Stimulated activated memory B cell treated with anti-CD40 and anti-IgM and Interleukin-4, amounts not matched to agents 10 μg/mL and 1 μg/mL and 100 μg/mL, for 72 hours (primary cell): ENCODE measurements at places on chromosomes 11 and 22.

DNA sequence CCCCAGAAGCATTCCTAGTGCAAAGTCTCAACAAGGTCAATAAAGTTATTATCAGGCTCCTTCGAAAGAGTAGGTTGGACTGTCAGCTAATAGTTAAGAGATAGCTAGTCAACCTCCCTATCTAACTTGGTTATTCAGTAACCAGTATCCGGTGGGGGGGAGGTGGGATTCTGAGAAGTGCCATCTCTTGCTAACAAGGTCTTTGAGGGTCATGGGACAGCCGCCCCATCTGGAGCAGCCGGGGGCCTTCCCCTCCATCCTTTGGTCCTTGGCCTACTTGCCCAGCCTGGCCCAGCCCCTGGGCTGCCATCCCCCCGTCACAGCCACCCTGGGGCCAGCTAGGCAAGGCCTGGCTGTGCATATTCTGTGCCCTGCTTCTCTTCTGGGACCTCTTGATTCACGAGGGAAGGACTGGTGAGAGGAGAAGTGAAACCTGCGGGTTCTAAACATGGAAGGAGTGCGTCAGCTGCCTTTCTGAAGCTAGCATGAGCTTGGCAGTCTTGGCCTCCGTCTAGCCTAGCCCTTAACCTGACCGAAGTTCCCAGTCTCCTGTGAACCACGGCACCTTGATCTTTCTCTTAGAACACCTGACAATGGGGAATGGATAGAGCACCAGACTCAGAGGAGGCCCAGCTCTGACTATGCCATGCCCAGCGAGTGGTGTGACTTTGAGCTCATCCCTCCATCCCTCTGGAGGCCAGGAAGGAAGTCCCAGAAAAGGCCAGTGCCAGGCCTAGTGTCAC lies 9.3 kb downstream of the SLC37A2 start:
- ATAC-seq = peak; percentile 92

DNA sequence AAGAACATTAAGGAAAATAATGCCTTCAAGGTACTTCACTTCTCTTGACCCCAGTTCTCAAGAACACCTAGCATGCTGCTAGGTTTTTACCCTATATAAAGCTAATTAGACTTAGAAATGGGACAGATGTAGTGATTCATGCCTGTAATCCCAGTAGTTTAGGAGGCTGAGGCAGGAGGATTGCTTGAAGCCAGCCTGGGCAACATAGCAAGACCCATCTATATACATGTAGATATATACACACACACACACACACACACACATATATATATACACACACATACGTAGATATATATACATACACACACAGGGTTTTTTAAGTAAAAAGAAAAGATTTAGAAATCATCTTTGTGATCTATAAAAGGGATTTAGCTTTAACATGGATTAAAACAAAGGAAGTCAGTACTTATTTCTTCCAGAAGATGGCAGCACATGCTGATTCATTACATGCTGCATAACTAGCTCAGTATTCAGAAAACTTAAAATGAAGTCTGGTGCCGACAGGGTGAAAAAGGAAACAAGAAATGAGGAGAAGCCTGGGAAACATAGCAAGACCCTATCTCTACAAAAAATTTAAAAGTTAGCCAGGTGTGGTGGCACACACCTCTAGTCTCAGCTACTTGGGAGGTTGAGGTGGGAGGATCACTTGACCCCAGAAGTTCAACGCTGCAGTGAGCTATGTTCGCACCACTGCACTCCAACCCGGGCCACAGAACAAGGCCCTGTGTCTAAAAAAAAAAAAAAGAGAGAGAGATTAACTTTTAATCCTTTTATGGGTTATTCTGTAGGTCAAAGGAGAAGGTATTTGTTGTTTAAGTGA lies 28.5 kb upstream of the RBX1 start:
- peak; percentile 76 for ATAC-seq

- ATAC-seq = no peak
These were observed 807.2 kb downstream of the TBC1D22A start for GRCh38 chr22:47569389-47570299.

GRCh38 chr11:119888119-119888518 lies 159.1 kb upstream of the NECTIN1 start:
- no peak for ATAC-seq

GRCh38 chr22:43895986-43896645 lies 4.3 kb upstream of the PNPLA5 start:
- ATAC-seq = no peak

- no peak for ATAC-seq
These were observed 36.3 kb upstream of the SHISAL1 start for GRCh38 chr22:44348971-44349560.

- ATAC-seq = no peak
These were observed 97.0 kb downstream of the ST3GAL4 start for GRCh38 chr11:126452241-126453101.

- no peak for ATAC-seq
These were observed 232.0 kb downstream of the CEP164 start for GRCh38 chr11:117559698-117560097.

- no peak for ATAC-seq
These were observed 673 bp upstream of the SHANK2 start for GRCh38 chr11:71252770-71253730.

- no peak for ATAC-seq
These were observed 192.2 kb downstream of the MIAT start for GRCh38 chr22:26849575-26849974.

DNA sequence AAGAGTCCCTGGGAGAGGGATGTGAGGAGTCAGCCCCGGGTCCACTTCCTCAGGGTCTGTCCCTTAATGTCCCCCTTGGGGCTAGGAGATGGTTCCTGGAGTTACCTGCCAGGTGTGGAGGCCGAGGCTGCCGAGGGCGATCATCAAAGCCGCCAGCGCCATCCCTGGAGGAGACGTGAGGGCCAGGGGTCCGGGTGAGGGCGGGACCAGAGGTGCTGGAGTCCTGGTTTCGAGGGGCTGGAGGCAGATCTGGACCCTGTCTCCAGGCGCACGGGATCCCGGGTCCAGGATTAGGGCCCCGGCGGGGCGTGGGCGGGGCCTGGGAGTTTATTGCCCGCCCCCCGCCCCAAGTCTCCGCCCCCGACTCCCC lies at the start of gene ART5:
Gene ART5, minus strand, starts transcription at position 292 of the 370 bp plus-strand sequence. Its CDS starts 130 bp downstream, at position 162.
- ATAC-seq = no peak

DNA sequence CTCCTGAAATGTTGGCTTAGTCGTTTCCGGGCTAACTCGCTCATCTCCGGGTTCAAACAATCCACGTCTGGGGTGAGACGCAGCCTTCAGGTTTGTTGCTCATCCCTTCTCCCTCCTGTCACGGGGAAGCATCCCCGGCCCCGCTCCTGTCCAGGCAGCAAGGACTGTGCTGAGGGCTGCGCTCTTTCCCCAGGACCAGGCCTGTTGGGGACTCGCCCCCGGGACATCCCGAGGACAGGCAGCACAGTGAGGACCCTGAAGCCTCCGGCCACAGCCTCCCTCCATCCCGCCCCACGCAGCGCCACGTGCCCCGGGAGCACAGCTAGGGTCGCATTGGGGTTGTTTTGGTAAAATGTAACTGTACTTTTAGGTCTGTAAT lies 252.0 kb downstream of the BRD1 start:
- no peak for ATAC-seq

- ATAC-seq = no peak
These were observed 227.9 kb downstream of the NTM start for GRCh38 chr11:131598305-131598704.

DNA sequence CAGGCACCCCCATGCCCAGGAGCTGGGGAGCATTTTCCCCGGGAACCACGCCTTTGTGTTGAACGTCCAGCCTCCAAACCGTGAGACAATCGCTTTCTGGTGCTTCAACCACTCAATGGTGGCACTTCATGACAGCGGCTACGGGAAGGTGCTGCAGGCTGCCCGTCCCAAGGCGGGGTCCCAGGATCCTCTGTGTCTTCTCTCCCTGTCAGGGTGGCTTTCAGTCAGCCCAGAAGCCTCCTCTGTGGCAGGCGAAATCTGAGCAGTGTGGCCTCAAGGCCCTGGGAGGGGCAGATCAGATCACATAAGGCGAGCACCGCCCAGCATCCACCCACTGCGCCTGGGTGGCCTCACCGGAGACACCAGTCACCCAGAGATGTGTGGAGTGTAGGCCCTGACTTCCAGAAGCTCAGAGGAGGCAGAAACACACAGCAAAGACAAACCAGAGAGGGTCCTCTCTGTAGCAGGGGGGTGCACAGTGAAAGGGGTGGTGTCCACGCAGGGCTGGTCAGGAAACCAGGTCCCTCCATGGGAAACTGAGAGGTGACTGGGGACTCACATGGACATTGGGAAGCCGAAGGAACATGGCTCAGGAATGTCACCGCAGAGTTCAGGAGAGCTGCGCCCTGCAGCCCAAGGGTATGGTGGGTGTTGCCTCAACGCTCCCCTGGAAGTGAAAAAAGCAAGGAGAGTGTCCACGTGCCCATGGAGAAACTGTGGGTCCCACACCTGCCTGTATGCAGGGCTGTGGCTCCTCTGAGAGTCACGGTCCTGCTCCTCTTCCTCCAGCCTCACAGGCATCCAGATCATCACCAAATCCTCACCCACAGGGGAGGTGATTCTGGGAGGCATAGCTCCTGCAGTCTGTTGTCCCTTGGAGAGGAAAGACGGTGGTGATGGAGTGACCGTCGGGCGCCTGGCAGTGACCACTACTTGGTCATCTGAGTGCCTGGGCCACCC lies 1420.7 kb downstream of the TBC1D22A start:
- no peak for ATAC-seq

- ATAC-seq = no peak
These were observed 48.3 kb upstream of the BIRC3 start for GRCh38 chr11:102268985-102269470.

- no peak for ATAC-seq
These were observed 9.1 kb downstream of the PHF5A start for GRCh38 chr22:41459431-41459830.

DNA sequence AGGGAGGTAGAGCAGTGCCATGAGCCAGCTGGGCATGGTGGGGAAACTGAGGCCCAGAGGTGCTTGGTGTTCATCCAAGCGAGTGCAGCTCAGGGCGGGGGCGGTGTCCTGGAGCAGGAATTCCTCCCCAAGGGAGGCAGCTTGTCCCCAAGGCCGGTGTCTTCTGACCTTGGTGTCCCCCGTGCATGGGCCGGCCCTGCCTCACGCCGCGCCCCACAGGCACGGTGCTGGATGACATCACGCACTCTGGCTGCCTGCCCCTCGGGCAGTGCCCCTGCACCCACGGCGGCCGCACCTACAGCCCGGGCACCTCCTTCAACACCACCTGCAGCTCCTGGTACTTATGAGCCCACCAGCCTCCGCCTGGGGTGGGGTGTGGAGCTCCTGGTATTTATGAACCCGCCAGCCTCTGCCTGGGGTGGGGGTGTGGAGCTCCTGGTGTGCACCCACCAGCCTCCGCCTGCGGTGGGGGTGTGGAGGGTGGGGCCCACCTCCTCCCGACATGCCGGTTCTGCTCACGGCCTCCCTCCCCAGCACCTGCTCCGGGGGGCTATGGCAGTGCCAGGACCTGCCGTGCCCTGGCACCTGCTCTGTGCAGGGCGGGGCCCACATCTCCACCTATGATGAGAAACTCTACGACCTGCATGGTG lies 6.7 kb downstream of the MUC5B start:
- ATAC-seq = no peak

GRCh38 chr11:47908198-47908597 lies 60.0 kb upstream of the NUP160 start:
- no peak for ATAC-seq

GRCh38 chr11:128544471-128545051 lies 42.8 kb downstream of the ETS1 start:
- ATAC-seq = no peak
